ENCODE measurements at places on chromosomes 1 and 21.

- no peak for DNase-seq
These were observed 351.3 kb downstream of the RRAGC start for GRCh38 chr1:38508232-38508631.

- DNase-seq = no peak
These were observed 79.4 kb downstream of the PCSK9 start for GRCh38 chr1:55118651-55119329.

- no peak for DNase-seq
These were observed 69.7 kb downstream of the CD46 start for GRCh38 chr1:207821464-207822045.

- no peak for DNase-seq
These were observed 102.7 kb upstream of the IVNS1ABP start for GRCh38 chr1:185419718-185420117.

DNA sequence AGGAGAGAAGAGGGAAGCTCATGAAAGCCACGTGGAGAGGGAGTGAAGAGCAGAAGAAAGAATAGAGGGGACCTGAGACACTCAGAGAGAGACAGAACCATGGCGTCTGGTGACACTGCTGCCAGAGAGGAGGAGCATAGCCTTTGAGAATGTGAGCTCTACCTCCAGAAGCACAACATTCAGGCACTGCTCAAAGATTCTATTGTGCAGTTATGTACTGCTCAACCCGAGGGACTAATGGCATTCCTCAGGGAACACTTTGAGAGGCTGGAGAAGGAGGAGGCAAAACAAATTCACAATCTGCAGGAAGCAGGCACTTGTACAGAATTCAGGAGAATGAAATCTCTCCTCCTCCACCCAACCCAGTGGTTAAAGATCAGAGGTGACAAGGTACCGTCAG lies 45.1 kb downstream of the BTBD8 start:
- DNase-seq = no peak

DNA sequence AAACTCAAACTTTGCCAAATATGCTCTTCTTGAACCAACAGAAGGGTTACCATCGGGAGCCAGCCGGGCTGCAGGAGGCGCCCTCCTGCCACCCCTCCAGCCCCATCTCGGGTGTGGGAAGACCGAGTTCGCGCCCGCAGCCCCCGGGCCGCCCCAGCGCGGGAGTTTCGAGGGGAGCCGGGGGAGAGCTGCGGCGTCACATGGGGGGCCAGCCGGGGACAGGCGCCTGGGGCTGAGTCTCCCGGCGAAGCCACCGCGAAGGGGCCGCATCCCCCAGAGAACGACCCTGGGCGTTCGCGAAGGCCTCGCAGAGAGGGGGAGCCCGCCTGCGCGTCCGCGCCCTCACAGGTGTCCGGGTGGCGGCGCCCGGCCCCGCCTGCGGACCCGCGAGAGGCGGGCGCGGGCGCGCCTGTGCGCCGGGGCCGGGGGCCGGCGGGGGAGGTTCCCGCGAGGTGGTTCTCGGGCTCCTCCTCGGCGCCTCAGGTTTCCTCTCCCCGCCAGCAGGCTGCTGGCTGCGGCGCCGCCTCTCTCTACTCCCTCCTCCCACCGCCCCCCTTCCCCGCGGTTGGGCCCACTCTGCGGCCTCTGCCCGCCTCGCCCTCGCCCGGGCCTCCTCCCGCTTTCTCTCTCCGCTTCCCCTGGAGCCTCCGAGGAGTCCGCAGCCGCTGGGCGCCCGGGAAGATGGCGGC lies at the start of gene RAVER2:
TSS of gene RAVER2 (plus strand) at position 584 of the 689 bp plus-strand sequence. CDS start at position 682, 98 bp downstream.
- no peak for DNase-seq

GRCh38 chr1:165887877-165888551 lies 60.6 kb downstream of the UCK2 start:
- no peak for DNase-seq

DNA sequence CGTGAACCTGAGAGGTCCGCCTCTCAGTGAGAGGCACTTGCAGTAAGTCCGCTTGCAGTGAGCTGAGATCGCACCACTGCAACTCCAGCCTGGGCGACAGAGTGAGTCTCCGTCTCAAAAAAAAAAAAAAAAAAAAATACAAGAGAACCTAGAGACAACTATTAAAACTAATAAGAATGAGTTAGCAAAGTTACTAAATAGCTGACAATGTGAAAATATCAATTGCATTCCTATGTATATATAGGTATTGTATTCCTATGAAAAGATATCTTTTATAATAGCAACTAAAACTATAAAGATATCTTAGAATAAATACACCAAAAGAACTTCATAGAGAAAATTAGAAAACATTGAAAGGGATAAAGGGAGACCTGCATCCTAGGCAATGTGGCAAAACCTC lies 20.3 kb downstream of the FLVCR1 start:
- no peak for DNase-seq

DNA sequence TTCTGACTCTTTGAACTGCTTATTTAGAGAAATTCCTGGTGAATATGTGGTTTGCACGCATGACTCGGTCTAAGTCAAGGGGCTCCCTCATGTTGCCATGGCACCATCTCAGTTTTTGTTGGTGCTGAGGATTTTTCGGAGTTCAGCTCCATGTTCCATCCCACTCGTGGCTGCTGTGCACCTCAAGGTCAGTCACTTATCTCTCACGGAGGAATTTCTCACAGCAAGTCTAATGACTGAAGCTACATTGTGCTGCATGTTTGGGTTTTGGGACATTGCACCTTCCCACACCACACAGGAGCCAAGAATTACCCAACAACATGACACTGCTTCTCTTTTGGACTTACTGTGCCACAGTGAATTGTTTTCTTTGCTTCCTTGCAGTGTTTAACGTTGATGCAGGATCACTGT lies 269.9 kb downstream of the NCAM2 start:
- no peak for DNase-seq

DNA sequence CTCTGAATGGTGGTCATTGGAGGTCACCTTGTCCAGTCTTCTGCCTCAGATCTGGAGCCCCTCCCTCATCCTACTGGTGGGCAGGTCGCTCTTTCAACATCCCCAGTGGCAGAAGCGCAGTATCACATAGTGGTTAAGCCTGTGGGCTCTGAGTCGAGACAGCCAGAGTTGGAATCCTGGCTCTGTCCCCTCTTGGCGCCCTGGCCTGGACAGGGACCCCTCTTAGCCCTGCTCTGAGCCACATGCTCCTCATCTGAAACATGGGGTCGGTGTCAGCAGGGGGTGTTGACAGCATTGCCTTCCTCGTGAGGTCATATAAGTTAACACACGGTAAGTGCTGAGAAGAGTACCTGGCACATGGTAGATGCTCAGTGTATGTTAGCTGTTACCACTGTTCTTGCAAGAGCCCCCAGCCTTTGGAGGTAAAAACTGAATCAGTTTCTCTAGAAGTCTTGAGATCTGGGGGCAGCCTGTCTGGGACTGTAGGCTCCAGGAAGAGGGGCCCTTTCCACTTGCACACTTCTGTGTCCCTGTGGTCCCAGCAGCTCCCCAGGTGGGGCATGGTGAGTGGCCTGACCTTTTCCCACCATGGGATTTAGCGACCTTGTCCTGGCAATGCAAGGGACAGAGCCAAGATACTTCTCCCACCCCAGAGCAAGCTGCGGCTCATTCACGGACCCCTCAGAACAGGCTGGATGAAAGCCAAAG lies 6.4 kb downstream of the ZC3H12A start:
- DNase-seq = no peak

- no peak for DNase-seq
These were observed 477.5 kb upstream of the DAB1 start for GRCh38 chr1:57901208-57901919.

DNA sequence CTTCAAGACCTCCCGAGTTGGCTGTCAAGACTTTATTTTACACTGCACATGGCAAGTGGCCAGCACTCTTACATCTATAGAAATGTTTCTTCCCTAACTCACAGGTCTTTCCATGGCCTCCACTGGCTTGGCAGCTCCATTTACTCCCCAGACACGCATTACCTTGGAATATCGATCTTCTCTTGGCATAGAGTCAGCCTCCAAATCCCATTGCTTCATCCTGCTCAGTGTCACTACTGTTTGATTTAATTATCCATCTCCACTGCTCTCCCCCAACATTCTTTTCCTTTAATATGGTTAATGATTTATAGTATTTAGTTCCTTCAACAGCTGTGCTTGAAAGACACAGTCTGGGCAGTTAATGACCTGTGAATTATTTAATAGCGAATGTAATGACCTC lies 241.2 kb upstream of the MAP1LC3C start:
- no peak for DNase-seq

GRCh38 chr1:197914510-197914909 lies 2.7 kb upstream of the LHX9 start:
- peak; percentile 56 for DNase-seq

GRCh38 chr1:186420923-186421322 lies 40.0 kb downstream of the PDC start:
- DNase-seq = no peak

GRCh38 chr1:53567450-53567849 lies 108.3 kb downstream of the DMRTB1 start:
- no peak for DNase-seq

GRCh38 chr1:36591278-36591677 lies 108.6 kb upstream of the CSF3R start:
- DNase-seq = no peak

DNA sequence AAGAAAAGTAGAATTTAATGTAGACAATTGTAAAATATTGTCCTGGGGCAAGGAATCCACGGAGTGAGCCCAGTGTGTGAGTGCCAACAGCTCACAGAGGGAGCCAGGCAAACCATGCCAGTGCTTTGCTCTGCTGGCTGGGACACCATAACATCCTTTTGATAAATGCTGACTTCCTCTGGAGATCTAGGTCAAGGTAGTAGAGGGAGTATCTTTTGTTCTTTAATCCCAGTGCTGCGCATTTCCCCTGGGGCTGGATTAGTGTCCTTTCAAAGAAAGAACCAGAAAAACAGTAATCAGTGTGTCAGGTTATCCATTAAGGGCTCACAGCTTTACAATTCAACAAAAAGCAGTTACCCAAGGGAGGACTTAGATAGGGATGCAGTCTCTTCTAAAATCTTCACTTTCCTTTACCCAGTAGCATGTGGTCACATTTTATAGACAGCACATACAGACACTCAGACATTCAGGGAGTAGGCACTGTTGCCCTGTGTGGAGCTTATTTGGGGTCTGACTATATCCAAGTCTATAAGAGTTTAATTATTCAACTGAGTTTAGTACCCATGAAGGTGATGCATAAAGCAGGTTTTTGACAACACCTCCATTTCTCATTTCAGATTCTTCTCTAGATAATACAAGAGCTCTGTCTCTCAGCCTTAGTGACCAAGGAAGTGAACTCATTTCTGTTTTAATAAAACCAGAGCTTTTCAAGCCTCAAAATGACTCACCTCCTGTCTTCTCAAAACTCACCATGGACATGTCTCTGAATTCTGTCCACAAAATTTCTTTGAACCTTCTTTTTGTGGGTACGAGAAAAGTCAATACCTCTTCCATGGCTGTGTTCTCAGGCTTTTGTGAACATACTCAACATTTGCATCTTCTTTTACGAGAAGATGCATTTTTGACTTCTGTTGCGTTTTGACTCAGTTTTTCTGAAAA lies 215.3 kb downstream of the BRINP2 start:
- no peak for DNase-seq

GRCh38 chr1:52404116-52404974 lies at the start of the genes ORC1 and PRPF38A:
Gene ORC1 (minus strand): TSS chr1:52404423. CDS start chr1:52402223, 2,200 bp downstream.
Gene PRPF38A (plus strand): TSS chr1:52404602. CDS start chr1:52404750, 148 bp downstream.
- DNase-seq = peak; percentile 92

- DNase-seq = no peak
These were observed 18.0 kb downstream of the NLRP3 start for GRCh38 chr1:247434005-247434404.
